ENCODE measurements at places on chromosomes 5 and 9.

DNA sequence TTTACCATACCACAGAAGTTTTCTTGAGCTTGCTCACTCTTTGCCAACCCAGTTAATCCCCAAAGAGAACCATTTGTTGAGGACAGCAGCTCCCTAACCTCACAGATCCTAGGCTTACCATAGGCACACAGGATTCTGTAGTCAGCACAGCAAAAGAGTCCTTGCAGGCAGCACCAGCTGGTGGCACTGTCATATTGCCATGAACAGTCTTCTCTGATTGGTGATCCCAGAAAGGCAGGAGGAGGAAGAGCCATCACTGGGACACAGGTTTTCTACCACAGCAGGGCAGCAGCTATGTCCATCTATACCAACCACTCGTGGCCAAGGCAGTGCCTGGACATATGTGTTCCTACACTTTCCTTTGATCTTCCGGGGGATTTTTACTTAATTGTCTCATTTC is 297.1 kb upstream of the CD180 start:
- H3K4me3 ChIP-seq: no peak overlapping the region
- H3K27ac ChIP-seq: no peak overlapping the region
- H3K4me1 ChIP-seq: peaks cover 3% of the 10 kb centered on the region
- H3K36me3 ChIP-seq: no peaks in the 10 kb centered on the region

- peaks cover 26% of the 10 kb centered on the region for H3K4me1 ChIP-seq
- no peak overlapping the region for H3K27ac ChIP-seq
- DNase-seq: no peak
These were observed 24.9 kb downstream of the SNX24 start for GRCh38 chr5:122870219-122870856.

GRCh38 chr5:128613766-128614165 is 75.7 kb upstream of the FBN2 start:
- no peak overlapping the region for H3K4me3 ChIP-seq
- no peaks in the 10 kb centered on the region for H3K27me3 ChIP-seq
- no peaks in the 10 kb centered on the region for H3K36me3 ChIP-seq
- H3K27ac ChIP-seq: no peak overlapping the region
- no peak for DNase-seq
- H3K4me1 ChIP-seq: no peaks in the 10 kb centered on the region

DNA sequence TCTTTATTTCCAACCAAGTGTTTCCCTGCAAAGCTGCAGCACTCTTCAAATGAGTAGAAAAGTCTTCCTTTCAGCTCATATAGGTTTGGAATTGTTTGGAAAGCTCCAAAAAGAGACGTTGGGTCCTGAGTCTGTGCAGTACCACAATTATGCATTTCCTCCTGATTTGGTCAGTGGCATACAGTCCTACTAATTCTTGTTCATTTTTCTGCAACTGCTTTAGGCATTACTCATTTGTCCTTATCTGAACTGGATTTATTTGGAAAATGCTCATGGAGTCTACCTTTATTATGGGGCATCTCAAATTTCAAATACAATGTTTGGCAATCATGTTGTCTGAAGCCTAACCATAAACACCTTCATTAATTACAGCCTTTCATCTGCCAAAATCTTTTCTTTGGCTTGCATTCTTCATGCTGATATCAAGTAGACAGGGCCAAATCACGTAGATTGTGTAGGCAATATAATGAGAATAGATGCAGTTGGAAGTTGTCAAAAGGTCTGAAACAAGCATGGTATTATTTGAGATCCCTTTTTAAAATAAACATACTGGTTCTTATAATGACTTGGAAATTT is 232.8 kb downstream of the TLE1 start:
- no peaks in the 10 kb centered on the region for H3K36me3 ChIP-seq
- H3K27ac ChIP-seq: no peak overlapping the region
- H3K27me3 ChIP-seq: no peaks in the 10 kb centered on the region
- no peak for DNase-seq
- no peak overlapping the region for H3K4me3 ChIP-seq

DNA sequence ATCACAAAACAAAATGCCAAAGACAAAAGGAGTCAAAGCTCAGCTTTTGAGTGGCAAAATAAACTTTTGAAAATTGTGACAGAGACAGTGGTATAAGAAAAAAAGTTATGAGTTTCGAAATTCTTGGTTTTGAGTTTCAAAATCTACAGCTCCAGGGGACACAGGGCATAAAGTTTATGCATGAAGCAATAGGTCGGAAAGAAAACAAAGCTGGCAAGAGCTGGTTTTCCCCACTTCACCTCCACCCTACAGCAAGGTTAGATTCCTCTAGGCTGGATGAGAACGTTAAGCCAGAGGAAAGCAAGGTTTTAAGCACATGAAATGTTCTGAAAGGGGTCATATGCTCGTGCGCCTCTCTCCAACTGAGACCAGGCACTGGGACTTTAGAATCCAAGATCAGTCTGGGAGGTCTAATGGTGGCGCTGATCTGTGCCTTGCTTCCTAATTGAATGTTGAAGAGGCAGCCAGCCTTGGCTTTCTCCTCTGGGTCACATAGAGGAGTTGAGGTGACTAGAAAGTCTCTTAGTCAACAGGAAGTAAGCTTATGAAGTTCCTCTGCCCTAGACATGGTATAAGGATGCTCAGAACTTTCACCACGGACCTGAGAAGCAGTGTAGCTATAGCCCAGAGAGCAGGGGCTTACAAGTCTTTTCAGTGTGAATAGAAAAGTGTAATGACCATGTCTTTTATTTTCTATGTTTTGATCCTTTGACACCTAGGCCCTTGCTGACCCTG is 167.7 kb upstream of the DMAC1 start:
- no peak for DNase-seq
- no peak overlapping the region for H3K27ac ChIP-seq
- no peaks in the 10 kb centered on the region for H3K27me3 ChIP-seq
- H3K36me3 ChIP-seq: no peaks in the 10 kb centered on the region

DNA sequence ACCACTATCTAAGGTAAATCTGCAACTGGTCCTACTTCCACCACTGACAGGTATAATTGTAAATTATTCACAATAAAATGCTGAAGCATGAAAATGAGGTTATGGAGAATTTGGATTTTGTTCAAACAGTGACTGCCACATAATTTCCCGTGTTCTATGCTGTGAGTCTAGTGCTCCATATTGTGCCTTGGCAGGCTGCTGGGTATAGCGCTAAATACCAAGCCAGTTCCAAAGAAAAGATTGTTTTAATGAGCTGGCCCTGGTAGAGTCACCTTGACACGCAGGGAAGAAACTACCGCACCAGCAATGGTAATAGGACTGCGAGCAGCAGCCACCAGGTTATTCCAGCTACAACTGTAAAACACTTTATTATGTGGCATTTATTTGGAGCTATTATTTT is 30.4 kb downstream of the PSMB7 start:
- H3K27ac ChIP-seq: no peak overlapping the region
- H3K27me3 ChIP-seq: no peaks in the 10 kb centered on the region
- no peak for DNase-seq
- peaks cover 29% of the 10 kb centered on the region for H3K4me1 ChIP-seq
- H3K36me3 ChIP-seq: peaks cover 7% of the 10 kb centered on the region
- no peak overlapping the region for H3K4me3 ChIP-seq

DNA sequence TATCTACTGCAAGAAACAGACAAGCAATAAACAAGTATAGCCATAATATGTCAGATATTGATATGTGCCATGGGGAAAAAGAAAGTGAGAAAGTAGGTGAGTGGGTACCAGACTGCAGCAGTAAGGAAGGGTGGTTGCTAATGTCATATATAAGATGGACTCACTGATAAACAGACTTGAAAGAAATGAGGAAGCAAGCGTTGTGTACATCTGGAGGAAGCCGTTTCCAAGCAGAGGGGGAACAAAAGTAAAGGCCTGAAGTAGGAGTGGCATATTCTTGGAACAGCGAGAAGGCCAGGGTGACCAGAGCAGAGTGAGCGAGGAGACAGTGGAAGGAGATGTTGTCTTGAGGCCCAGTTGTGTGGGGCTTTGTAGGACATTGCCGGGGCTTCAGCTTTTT is 142.2 kb upstream of the MAP3K1 start:
- no peak overlapping the region for H3K4me3 ChIP-seq
- H3K36me3 ChIP-seq: no peaks in the 10 kb centered on the region
- no peak overlapping the region for H3K27ac ChIP-seq
- no peaks in the 10 kb centered on the region for H3K27me3 ChIP-seq
- H3K4me1 ChIP-seq: peaks cover 40% of the 10 kb centered on the region
- DNase-seq: no peak

DNA sequence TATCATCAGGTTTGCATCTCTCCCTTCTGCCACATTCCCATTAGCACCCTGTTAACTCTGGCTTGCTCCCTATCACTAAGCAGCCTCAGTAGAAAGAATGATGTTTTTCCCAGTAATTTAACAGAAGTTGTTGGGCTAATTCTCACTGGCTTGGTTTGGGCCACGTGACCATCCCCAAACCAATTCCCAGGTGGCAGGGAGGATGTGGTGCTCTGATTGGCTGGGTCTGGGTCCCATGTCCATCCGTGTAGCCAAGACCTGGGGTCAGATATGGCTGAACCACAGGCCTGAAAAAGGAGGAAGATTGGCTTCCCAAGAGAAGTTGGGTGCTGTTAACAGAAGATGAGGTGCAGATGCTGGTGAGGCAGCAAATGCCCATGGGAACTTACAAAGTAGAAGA is 122.0 kb downstream of the BOD1 start:
- no peaks in the 10 kb centered on the region for H3K27me3 ChIP-seq
- DNase-seq: no peak
- no peak overlapping the region for H3K27ac ChIP-seq
- H3K36me3 ChIP-seq: no peaks in the 10 kb centered on the region
- H3K4me1 ChIP-seq: peaks cover 7% of the 10 kb centered on the region

DNA sequence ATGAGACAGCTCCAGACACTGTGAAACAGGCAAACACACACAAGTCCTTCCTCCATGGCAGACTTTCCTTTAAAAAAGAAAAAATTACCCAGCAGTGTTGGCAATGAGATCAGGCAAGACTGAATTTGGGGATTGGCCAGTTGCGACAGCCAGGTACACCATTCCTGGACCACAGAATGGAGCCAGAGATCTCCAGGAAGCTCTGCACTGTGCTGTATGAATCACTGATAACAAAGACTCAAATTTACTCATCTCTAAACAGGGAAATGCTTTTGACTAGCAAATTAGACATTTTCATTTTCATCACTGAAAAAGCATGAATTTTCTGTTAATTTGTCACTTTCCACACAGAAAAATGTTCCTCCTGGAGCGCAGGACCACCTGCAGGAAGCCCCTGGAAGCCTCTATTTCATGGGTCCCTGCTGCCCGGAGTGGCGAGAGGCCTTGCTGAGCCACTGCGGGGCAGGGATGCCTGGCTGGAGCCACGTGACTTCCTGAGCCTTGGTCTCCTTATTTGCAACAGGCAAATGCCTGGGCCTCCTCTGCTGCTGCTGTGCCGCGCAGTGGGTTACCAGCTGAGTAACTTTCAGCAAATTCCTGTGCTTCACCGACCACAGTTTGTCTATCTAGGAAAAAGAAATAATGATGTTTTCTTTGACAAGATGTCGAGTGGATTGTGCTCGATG is 185.9 kb upstream of the ZNF618 start:
- H3K27ac ChIP-seq: no peak overlapping the region
- H3K4me1 ChIP-seq: no peaks in the 10 kb centered on the region
- H3K36me3 ChIP-seq: no peaks in the 10 kb centered on the region
- DNase-seq: no peak
- peaks cover 70% of the 10 kb centered on the region for H3K27me3 ChIP-seq
- no peak overlapping the region for H3K4me3 ChIP-seq

DNA sequence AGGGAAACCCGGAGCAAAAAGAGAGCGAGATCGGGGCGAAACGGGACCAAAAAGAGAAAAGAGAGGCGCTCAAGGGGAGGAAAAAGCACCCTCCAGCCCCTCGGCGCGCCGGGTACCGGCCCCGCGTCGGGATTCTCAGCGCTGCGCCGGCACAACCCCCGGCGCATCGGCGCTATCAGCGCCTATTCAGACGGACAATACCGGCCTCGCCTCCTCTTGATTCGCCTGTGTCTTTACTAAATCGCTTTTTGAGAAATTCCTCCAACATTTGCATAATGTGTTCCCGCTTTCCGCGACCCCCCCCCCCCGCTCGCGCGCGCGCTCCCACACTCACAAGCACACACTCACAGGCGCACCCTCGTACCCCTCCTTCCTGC is 578 bp downstream of the LHX6 start:
- no peak for DNase-seq
- H3K27me3 ChIP-seq: peaks cover 58% of the 10 kb centered on the region
- peak overlapping the region; percentile 29 for H3K4me3 ChIP-seq
- no peak overlapping the region for H3K27ac ChIP-seq
- H3K4me1 ChIP-seq: peaks cover 9% of the 10 kb centered on the region
- peaks cover 9% of the 10 kb centered on the region for H3K36me3 ChIP-seq

- DNase-seq: no peak
- H3K27ac ChIP-seq: no peak overlapping the region
- H3K36me3 ChIP-seq: no peaks in the 10 kb centered on the region
- no peak overlapping the region for H3K4me3 ChIP-seq
- H3K27me3 ChIP-seq: peaks cover 49% of the 10 kb centered on the region
These were observed 8.9 kb downstream of the SLC9A3 start for GRCh38 chr5:515273-515836.

- no peaks in the 10 kb centered on the region for H3K27me3 ChIP-seq
- H3K4me3 ChIP-seq: no peak overlapping the region
- H3K36me3 ChIP-seq: no peaks in the 10 kb centered on the region
- H3K4me1 ChIP-seq: no peaks in the 10 kb centered on the region
- no peak overlapping the region for H3K27ac ChIP-seq
These were observed 480.4 kb upstream of the TUSC1 start for GRCh38 chr9:26158631-26159150.

GRCh38 chr9:6955251-6955921 is 197.6 kb downstream of the KDM4C start:
- H3K27ac ChIP-seq: peak overlapping the region; percentile 79
- H3K36me3 ChIP-seq: no peaks in the 10 kb centered on the region
- H3K4me1 ChIP-seq: peaks cover 38% of the 10 kb centered on the region
- H3K27me3 ChIP-seq: no peaks in the 10 kb centered on the region
- no peak for DNase-seq

DNA sequence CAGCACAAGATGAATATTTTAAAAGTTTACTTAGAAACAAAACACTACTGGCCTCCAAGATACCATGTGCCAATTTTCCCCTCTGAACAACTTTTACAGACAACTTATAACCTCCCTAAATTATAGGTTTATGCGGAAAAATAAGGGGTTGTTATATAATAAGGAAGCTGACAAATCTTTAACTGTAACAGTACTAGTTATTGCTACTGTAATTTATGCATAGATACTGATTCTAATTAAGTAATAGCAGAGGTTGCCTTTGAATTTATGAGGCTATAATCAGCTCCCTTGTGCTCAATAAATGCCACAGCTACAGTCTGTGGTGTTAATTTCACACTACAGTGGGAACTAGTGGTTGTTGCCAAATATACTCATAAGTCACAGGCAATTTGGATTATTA is 291.3 kb upstream of the PCSK5 start:
- no peaks in the 10 kb centered on the region for H3K36me3 ChIP-seq
- H3K27me3 ChIP-seq: no peaks in the 10 kb centered on the region
- DNase-seq: no peak
- no peak overlapping the region for H3K27ac ChIP-seq
- H3K4me3 ChIP-seq: no peak overlapping the region
